ENCODE measurements at places on chromosomes 4 and X. TPM values are rescaled to one million over a fixed set of nuclear protein-coding genes. Genes with fewer than 3 reads are reported as not detected.

Gene FRAS1
- 5.1 TPM for total RNA-seq

Gene DDX60
- 19.5 TPM for total RNA-seq

Gene IL3RA
- total RNA-seq = 0.88 TPM

Gene AFM
- not detected for total RNA-seq

DNA sequence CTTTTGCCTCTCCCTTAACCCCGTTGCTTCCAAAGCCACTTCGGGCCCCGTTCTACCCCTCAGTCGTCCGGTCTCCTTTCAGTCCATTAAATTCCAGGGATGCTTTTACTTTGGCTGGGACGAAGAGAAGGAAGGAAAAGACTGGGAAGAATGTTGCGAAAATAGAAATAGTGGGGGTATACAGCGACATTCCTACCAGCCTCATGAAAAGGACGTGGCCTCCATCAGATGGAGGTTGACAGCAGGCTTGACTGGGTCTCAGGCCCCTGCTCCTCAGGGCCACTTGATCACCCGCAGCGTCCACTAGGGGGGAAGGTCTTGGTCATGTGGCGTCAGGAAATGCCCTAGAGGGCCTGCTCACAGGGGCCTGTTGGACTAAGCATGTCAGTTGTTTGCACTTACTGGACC is 657 bp upstream of the ANKRD50 start:
- DNase-seq = peak; percentile 88

DNA sequence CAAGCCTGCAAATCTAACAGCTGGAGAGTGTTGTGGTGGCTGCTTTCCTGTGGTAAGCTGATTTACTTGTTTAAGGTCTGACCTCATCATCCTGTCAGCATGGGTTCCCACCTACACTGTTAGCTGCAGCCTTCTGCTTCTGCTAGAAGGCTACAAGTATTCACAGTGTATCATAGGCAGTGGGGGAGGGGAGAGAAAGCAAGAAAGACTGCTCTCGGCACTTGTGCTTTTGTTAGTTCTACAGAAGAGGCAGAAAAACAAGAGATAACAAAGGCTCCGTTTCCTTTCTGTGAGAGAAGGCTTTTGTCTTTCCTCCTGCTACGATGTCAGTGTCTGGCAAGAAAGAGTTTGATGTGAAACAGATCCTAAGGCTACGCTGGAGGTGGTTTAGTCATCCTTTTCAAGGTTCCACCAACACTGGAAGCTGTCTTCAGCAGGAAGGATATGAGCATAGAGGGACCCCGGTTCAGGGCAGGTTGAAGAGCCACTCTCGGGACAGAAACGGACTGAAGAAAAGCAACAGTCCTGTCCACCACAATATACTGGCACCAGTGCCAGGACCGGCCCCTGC is at the start of gene KLHL4:
Gene KLHL4 (plus strand): TSS at position 232 of the 571 bp plus-strand sequence. CDS start 92 bp downstream, at position 324.
- peak; percentile 34 for DNase-seq

DNA sequence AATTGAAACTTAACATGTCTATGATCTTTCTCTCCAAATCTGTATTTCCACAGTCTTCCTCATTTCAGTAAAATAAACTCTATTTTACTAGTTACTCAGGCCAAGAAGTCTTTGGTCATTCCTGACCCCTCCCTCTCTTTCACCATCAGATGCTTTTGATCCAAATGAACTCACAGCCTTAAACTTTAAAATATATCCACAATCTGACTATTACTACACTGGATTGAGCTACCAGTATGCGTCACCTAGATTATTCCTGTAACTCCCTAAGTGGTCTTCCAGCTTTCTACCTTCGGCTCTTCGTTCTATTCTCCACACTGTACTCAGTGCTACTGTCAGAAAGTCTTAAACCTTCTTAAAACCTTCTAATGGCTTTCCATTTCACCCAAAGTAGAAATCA is 195.1 kb downstream of the FBXW7 start:
- DNase-seq = no peak

- DNase-seq = no peak
Observed at GRCh38 chrX:148728901-148729300, 228.5 kb downstream of the AFF2 start.

DNA sequence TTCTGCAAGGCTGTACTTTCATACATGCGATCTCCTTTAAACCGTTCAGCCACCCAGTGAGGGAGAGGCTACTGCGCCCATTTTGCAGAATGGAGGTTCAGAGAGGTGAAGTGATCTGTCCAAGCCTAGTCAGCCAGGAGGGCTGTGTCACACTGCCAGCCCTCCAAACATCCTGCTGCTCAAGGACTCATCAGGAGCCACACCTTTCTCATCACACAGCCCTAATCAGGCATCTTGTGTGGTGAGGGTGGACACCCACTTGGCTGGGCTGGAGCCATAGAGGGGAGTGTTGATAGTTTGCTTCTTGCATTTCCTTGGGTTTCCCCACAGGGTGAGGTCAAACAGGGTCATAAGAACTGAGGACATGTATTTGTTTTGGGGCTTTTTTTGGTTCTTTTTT is 5.4 kb upstream of the CXCR3 start:
- no peak for DNase-seq

GRCh38 chrX:73525928-73526690 is 36.9 kb upstream of the CHIC1 start:
- DNase-seq = peak; percentile 1

GRCh38 chrX:41664375-41664901 is 24.3 kb upstream of the GPR34 start:
- DNase-seq = no peak

- peak; percentile 1 for DNase-seq
Observed at GRCh38 chr4:60313611-60314178, 886.4 kb upstream of the ADGRL3 start.

DNA sequence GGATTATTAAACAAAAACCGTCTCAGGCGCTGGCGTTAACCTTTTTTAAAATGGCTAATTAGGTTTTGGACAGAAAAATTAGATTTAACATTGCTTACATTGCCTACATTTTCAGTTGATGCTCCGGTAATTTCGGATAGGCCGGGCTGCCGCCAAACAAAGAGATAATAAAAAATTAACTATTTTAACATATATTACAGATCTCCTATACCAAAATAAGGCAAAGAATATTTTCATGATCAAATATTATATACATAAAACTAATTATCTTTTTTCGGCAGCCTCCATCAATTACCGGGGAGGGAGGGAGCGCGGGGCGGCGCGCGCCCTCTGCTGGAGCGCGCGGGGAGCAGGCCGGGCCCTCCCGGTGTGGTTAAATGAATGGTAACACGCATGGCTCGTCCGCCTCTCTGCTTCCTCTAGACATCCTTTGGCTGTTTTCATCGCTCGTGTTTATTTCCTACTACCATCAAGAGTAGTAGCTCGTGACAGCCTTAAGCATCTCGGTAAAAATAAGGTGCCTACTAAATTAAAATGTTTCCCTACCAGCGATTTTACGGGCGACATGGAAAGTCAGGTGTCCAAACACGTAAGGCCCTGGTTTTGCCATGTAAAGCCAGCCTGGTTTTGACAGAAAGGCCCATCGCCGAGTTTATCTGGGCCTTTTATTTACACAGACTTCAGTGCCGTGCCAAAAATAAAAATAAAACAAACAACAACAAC is 52.4 kb upstream of the TMEM33 start:
- peak; percentile 99 for DNase-seq

- no peak for DNase-seq
Observed at GRCh38 chr4:100933628-100934027, 413.7 kb downstream of the PPP3CA start.
